Naive thymus-derived CD8-positive, alpha-beta T cell (primary cell): ENCODE measurements at places on chromosomes 13 and 19.

DNA sequence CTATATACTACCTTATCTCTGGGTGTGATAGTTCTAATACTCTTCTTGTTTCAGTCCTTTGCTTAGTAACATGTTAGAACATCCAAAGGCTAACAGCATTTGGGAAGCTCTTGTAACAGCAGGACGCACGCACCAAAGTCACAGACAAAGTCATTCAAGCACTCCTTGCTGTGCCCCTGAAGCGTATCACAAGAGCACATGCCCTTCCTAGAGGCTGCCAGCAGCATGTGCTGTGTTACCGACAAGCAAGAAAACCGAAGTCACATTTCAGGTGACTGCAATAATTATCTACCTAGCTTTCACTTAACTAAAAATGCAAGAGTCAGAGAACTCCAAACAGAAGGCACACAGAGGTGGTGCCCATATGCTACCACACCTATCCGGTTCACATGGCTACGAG, 194.1 kb downstream of the KLF12 start:
- peaks cover 58% of the 10 kb centered on the region for H3K4me1 ChIP-seq
- peak overlapping the region; percentile 67 for H3K27ac ChIP-seq
- peaks cover 28% of the 10 kb centered on the region for H3K36me3 ChIP-seq
- DNase-seq = no peak

- H3K27ac ChIP-seq = no peak overlapping the region
- DNase-seq = no peak
- H3K36me3 ChIP-seq = no peaks in the 10 kb centered on the region
Observed at GRCh38 chr13:90710164-90710759, 637.2 kb upstream of the MIR17HG start.

- H3K27me3 ChIP-seq = no peaks in the 10 kb centered on the region
- no peaks in the 10 kb centered on the region for H3K36me3 ChIP-seq
- no peak for DNase-seq
- H3K27ac ChIP-seq = no peak overlapping the region
Observed at GRCh38 chr19:688214-688613, 7.0 kb downstream of the PRSS57 start.

DNA sequence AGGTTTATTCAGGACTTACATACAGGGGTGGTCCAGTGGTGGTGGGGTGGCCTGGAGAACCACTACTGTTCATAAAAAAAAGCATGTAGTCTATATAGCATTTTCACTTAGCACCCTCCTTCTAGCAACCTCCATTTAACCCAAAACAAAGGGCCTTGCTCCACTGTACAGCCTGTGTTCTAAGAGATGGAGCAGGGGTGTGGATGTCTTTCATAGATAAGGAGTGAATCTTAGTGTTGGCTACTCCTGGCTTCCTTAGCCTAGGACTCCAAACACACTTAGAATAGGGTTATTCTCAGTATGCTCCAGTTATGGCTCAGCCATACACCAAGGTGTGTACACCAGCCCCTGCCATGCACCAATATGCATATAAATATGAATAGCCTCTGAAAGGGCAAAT, 95.2 kb downstream of the ELF1 start:
- peaks cover 2% of the 10 kb centered on the region for H3K36me3 ChIP-seq
- no peak for DNase-seq
- H3K4me3 ChIP-seq = no peak overlapping the region
- H3K27me3 ChIP-seq = no peaks in the 10 kb centered on the region
- H3K4me1 ChIP-seq = peaks cover 33% of the 10 kb centered on the region

- no peaks in the 10 kb centered on the region for H3K36me3 ChIP-seq
- H3K27me3 ChIP-seq = peaks cover 10% of the 10 kb centered on the region
Observed at GRCh38 chr19:31335716-31336115, 13.5 kb downstream of the TSHZ3 start.

GRCh38 chr19:49554701-49555181, 25.6 kb downstream of the NOSIP start:
- peaks cover 22% of the 10 kb centered on the region for H3K36me3 ChIP-seq
- H3K27me3 ChIP-seq = no peaks in the 10 kb centered on the region
- peak; percentile 39 for DNase-seq
- H3K27ac ChIP-seq = peak overlapping the region; percentile 95
- peak overlapping the region; percentile 63 for H3K4me3 ChIP-seq
- peaks cover 77% of the 10 kb centered on the region for H3K4me1 ChIP-seq

DNA sequence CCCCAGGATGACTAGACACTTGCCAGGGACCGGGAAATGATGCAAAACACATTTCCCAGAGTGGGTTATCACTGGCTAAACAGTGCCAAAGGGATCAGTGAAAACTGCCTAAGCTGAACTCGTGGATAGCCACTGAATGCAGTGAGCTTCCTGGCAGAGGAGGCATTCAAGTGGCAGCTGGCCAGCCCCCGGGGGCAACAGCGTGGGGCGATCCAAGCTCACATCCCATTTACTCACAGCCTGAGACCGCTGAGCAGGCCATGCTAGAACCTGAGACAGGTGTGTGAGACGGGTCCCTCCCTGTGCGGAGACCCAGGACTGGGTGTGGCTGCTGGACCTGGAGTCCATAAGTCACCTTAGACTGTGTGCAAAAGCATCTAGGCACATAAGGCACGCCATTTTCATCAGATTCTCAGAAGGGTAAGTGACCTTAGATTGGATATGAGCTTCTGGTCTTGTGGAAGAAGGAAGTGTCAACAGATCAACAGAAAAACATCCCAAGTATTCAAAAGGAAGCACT, 51.9 kb upstream of the SLC15A1 start:
- no peaks in the 10 kb centered on the region for H3K4me1 ChIP-seq
- no peaks in the 10 kb centered on the region for H3K27me3 ChIP-seq
- no peak overlapping the region for H3K27ac ChIP-seq
- DNase-seq = no peak
- peaks cover 37% of the 10 kb centered on the region for H3K36me3 ChIP-seq

- H3K4me3 ChIP-seq = no peak overlapping the region
- no peak for DNase-seq
- H3K27me3 ChIP-seq = no peaks in the 10 kb centered on the region
- H3K27ac ChIP-seq = no peak overlapping the region
- no peaks in the 10 kb centered on the region for H3K36me3 ChIP-seq
Observed at GRCh38 chr19:2226840-2227360, 9.2 kb downstream of the PLEKHJ1 start.

DNA sequence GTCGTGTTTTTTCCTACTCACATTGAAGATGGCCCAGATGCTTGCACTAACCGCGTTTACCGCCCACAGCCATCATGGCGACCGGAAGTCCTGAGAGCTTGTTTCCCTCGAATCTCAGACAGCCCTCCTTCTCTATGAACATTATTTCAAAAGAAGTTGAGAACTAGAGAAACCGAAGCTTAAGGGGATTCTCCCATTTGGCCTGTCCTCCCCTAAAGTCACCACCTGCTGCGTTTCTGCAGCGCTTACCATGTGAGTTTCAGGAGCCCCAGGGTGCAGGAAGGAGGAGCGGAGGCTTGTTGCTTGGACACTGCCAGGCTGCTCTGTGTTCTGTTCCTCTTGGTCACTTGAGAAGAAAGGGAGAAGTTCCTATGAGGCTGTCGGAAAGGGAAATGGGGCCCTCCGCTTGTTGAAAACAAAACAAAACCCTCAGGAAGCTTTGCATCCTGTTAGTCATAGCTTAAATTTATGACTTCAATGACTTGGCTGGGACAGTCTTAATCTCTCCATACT, 6.2 kb downstream of the CARD8 start:
- no peaks in the 10 kb centered on the region for H3K27me3 ChIP-seq
- H3K36me3 ChIP-seq = no peaks in the 10 kb centered on the region
- peaks cover 78% of the 10 kb centered on the region for H3K4me1 ChIP-seq
- peak overlapping the region; percentile 95 for H3K4me3 ChIP-seq

DNA sequence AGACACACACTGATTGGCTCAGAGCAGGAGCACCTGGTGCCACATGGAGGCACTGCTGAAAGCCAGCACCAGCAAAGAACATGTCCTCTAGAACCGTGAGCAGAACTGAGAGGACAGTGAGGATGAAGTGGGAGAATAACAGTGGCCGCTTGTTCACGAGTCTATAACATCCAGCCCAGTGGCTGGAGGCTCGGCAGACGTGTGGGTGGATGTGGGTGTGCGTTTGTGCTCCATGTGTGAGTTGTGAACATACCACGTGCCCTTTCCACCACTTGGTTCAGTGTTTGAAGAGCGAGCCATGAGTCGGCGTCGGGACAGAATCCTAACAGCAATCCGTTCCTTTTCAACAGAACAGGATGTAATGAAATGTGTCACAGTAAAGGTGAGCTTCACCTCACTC, 113.0 kb downstream of the SOX1 start:
- no peaks in the 10 kb centered on the region for H3K27me3 ChIP-seq
- no peaks in the 10 kb centered on the region for H3K36me3 ChIP-seq
- H3K27ac ChIP-seq = no peak overlapping the region
- no peak for DNase-seq
- H3K4me3 ChIP-seq = no peak overlapping the region

- peak; percentile 72 for DNase-seq
- peak overlapping the region; percentile 83 for H3K27ac ChIP-seq
- peak overlapping the region; percentile 2 for H3K4me3 ChIP-seq
- H3K27me3 ChIP-seq = no peaks in the 10 kb centered on the region
- H3K4me1 ChIP-seq = peaks cover 91% of the 10 kb centered on the region
- peaks cover 32% of the 10 kb centered on the region for H3K36me3 ChIP-seq
Observed at GRCh38 chr19:5967994-5968430, 9.9 kb downstream of the RANBP3 start.

DNA sequence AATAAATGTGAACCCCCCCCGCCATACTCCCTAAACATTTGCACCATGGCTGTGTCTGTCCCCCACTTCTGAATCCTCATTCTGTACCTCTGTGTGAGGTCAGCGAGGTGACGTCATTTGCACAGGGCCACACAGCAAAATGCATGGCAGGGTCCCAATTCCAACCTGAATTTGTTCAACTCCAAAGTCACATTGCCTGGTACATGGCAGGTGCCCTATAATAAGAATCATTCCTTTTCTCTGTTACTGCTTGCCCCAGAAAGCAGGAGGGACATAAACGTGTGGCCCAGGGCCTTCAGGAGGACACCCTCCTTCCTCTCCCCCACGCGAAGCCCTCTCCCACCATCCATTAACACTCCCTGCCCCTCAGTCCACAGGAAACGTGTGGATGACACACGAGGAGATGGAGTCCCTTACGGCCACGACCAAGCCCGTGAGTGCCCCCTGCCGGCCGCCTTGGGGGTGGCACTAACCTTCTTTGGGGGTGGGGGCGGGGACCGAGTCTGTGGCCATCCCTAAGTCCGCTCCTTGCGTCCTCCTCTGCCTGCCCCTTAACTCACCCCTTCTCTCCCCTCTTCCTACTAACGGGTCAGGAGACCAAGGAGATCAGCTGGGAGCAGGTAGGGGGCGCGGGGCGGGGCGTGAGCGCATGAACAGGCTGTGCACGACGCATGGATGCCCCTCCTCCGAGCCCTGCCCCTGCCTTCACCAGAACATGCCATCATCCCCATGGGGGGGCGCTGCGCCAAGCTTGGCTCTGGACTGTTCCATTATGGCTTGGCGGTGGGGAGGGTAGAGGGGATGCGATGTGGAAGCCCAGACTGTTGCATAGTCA, 9.4 kb downstream of the HRC start:
- DNase-seq = peak; percentile 77
- no peak overlapping the region for H3K27ac ChIP-seq
- H3K27me3 ChIP-seq = peaks cover 63% of the 10 kb centered on the region
- H3K36me3 ChIP-seq = peaks cover 7% of the 10 kb centered on the region
- H3K4me1 ChIP-seq = peaks cover 39% of the 10 kb centered on the region

DNA sequence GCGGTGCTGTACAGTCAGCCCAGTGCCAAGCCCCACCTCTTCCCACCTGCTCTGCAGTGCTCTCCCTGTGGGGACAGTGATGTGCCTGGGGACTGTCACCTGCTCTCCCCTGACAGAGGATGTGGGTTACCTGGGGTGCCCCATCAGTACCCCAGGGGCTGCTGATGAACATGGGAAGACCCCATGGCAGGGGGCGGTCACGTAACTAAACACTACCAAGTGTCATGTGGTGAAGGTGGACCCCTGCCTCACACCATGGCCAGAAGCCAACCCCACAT, 12.7 kb downstream of the KDM4B start:
- no peak for DNase-seq
- H3K27ac ChIP-seq = no peak overlapping the region
- no peaks in the 10 kb centered on the region for H3K27me3 ChIP-seq

DNA sequence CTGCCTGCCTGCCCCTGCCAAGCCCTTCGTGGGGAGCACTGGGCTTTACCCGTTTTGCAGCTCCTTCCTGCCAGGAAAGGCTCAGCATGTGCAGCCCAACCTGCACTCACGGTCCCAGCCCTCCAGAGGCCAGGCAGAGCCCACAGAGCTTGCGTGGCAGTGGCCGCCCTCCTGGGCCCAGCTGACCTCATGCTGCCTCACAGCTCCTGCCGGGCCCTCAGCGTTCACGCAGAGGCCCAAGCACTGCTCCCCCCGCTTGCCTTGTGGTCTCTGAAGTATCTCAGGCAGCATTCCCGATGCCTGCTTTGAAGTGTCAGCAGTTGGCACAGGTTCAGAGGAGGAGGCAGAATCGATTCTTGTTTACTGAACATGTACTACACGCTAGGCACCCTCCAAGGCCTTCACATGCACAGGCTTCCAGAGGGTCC, 32.5 kb downstream of the CAPN12 start:
- no peak overlapping the region for H3K4me3 ChIP-seq
- H3K4me1 ChIP-seq = no peaks in the 10 kb centered on the region
- H3K27me3 ChIP-seq = no peaks in the 10 kb centered on the region
- no peaks in the 10 kb centered on the region for H3K36me3 ChIP-seq
- H3K27ac ChIP-seq = no peak overlapping the region

DNA sequence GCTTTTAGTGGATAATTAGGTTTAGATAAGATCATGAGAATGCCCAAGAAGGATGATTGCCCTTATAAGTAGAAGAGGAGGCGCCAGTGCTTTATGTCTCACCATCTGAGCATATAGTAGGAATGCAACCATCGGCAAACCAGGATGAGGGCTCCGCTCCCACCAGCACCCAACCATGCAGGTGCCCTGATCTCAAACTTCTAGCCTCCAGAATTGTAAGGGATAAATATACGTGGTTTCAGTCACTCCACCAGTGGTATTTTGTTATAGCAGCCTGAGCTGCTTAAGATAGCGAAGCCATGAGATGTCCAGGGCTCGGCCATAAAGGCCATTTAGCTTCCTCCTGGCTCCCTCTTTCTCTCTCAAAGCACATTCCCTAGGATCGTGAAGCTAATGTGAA, 413.9 kb downstream of the MZT1 start:
- no peaks in the 10 kb centered on the region for H3K4me1 ChIP-seq
- no peak overlapping the region for H3K4me3 ChIP-seq
- no peak for DNase-seq
- no peaks in the 10 kb centered on the region for H3K27me3 ChIP-seq
- H3K36me3 ChIP-seq = no peaks in the 10 kb centered on the region
- H3K27ac ChIP-seq = no peak overlapping the region
